ENCODE measurements at places on chromosomes 2 and 18.

GRCh38 chr2:37500031-37500430, 155.6 kb downstream of the QPCT start:
- DNase-seq: no peak

GRCh38 chr2:43472527-43473194, 123.2 kb downstream of the THADA start:
- DNase-seq: no peak

DNA sequence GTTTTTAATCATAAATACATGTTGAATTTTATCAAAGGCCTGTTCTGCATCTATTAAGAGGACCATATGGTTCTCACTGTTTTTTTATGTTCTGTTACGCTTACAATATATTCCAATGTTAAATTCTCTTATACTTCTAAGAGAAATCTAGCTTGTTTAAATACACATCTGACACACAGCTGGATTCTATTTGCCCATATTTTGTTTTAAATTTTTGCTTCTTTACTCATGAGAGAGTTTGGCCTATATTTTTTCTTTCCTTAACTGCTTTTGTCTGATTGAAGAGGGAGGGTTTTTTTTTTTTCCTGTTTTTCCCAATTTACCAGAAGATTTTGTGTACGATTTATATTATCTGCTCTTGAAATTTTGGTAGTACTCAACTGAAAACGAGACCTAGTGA, 34.9 kb downstream of the RNF144A start:
- no peak for DNase-seq

GRCh38 chr2:188983427-188984064, 9.4 kb downstream of the COL3A1 start:
- no peak for DNase-seq

- no peak for DNase-seq
Observed at GRCh38 chr2:2131075-2131789, 199.8 kb downstream of the MYT1L start.

DNA sequence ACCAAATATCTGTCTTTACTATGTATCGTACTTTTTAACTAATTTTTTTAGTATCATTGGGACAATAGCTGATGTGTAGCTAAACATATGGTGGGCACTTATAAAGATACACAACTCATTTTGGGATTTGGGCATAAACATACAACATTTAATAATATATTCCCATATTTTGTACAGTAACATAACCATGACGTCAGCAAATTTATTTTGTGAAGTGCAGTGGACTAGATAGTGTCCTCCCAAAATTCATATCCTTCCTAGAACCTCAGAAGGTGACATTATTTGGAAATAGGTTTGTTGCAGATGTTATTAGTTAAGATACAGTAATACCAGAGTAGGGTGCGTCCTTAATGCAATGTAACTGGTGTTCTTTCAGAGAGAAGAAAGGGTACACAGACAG, 356.7 kb downstream of the CDH7 start:
- no peak for DNase-seq

DNA sequence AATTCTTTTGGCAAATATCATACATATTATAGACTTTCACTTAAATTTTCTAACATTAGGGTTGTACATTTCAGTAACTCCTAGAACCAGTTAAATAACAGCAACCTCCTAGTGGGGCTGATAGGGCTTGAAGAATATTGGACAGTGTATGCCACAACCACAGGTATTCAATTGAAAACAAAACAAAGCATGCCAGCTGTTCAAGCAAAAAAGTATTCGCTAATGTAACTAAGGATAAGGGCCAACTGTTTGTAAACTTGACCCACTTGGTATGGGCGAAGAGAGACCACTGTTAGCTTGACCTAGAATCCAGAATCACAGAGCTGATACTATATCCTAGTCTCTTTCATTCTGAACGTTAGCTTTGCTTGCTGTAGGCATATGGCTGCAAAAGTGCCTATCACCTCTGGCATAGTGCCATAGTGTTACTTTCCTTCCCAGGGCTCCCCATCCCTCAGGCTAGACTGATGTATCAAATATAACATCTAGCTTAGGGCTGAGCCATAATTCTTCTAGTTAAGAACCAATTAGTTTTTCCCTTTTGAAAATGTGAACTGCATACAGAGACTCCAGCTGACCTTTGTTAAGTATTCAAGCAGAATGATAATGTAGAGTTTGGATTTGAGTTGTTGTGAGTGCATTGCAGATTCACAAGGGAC, 458.8 kb upstream of the NRXN1 start:
- DNase-seq: no peak

DNA sequence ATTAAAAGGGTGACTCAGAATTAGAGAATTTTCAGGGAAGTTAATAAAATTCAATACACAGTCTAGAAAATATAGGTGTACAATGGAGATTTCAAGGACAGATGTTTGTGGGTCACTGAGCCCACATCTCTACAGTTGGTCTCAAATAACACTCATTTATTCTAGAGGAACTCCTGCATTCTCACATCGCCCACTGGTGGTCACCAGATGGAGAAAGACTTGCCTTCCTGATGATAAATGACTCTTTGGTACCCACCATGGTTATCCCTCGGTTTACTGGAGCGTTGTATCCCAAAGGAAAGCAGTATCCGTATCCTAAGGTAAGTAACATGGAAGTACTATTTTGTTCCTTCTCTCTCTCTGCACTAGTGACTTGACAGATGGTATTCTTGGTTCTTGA, 1297.1 kb downstream of the DPP10 start:
- DNase-seq: no peak

- DNase-seq: no peak
Observed at GRCh38 chr2:126635281-126635680, 20.7 kb upstream of the GYPC start.

- DNase-seq: no peak
Observed at GRCh38 chr2:34998741-34999140, 1356.8 kb upstream of the CRIM1 start.

GRCh38 chr2:273333-273732, 8.6 kb downstream of the ACP1 start:
- DNase-seq: no peak

DNA sequence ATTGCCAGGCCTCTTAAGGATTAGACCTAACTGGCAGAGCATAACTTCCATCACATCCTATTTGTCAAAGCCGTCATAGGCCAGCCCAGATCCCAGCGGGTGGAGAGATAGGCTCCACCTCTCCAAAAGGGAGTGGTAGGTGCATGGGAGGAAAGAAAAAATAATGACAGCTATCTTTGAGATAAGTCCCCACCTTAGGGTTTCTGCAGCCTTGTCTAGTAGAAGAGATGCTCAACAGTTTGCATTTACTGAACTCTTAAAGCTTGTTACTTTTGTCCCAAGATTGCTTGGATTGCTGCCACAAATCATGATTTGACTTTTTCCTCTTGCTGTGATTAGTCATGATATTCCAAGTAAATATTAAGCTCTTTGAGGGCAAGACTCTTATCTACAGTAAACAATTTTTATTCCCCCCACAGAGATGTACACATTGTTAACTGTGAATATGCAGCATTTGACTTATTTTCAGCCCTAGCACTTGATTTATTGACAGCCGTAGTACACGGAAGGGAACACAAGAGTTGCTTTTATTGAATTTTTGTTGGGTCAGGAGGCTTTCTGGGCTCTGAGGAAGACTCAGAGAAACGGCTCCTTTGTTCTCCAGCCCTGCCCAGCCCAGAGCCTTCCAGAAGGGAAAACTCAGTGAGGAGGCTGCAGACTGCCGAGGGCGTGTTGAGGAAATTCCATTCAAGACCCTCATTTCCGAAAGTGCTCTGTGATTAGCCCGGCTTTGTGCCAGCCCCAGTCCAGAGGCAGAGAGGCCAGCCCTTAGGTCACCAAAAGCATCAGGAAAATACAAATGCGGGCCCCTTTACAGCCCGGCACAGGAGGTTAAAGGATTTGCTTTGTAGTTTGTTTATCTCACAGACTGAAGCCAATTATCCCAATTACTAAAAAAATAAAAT, 75.5 kb upstream of the ZNF532 start:
- DNase-seq: peak; percentile 46

GRCh38 chr2:106158871-106159270, 35.2 kb downstream of the UXS1 start:
- no peak for DNase-seq

- peak; percentile 11 for DNase-seq
Observed at GRCh38 chr2:71746946-71747501, 293.7 kb downstream of the DYSF start.

- no peak for DNase-seq
Observed at GRCh38 chr2:201523506-201523905, 72.0 kb downstream of the STRADB start.

Measured in C1 segment of cervical spinal cord (tissue), 14 donors.